ENCODE measurements at places on chromosomes 16 and 17.
A peak's percentile ranks its signal among the peaks of the same experiment; 100 is the strongest.

DNA sequence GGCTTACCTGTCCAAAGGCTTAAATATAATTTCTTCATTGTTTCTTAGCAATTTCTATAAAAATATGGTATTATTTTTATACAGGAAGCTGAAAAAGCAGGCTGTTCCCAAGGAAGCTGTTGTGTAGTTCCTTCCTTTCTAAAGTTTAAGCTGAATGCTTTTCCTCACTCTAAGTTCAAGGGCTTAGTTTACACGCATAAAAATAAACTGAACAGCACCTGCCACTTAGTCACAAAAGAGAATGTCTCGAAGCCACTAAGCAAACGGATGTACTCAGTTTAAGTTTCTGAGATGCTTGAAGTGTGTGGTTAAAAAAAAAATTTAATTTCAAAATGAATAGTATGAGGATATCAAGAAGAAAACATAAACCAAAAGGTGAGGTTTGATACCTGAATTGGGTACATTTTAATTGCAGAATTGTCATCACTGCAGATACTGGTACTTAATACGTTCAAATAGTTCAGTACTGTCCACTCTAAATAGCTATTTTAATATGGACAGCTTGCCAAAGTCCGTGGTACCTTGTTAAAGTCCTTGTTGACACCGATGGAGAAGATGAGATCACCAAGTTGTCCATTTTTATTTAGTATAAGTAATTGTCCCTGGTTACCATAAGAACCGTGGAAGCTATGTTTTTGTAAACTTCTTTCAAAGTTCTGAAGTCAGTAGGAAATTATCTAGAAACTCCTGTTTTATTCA lies 38.1 kb downstream of the MRTFB start:
- DNase-seq, result no peak

DNA sequence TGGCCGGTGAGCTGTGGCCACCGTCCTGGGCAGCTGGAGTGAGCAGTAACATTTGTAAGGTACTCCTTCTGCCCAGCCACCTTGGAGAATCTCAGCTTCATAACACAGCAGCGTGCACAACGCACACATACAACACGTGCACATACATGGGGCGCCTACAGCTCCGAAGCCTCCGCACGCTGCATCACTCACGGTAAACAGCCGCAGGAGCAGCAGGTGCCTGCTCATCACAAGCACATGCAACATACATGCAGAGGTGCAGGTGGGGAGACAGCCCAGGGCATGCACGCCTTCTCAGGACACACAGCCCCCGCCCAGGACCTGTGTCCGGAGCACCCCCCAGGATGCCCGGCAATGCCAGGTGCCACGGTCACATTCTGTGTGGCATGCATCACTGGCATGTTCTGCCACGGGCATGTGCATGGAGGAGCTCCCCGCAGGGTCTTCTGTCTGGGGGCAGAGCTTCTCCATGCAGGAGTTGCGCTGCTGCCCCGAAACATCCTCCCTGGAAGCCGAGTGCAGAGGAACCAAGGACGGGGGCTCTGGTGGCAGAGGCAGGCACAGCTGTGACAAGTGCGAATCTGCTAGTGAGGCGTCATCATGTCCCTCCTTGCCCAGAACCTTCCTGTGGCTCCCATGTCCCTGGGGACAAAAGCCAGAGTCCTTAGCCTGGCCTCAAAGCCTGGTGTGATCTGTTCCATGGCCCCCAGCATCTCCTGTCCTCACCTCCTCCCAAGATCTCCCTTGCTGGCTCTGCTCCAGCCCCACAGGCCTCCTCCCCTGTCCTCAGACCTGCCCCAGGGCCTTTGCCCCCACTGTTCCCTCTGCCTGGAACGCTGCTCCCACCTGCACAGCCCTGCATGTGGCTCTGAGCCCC lies 184.0 kb upstream of the GSE1 start:
- no peak for DNase-seq

DNA sequence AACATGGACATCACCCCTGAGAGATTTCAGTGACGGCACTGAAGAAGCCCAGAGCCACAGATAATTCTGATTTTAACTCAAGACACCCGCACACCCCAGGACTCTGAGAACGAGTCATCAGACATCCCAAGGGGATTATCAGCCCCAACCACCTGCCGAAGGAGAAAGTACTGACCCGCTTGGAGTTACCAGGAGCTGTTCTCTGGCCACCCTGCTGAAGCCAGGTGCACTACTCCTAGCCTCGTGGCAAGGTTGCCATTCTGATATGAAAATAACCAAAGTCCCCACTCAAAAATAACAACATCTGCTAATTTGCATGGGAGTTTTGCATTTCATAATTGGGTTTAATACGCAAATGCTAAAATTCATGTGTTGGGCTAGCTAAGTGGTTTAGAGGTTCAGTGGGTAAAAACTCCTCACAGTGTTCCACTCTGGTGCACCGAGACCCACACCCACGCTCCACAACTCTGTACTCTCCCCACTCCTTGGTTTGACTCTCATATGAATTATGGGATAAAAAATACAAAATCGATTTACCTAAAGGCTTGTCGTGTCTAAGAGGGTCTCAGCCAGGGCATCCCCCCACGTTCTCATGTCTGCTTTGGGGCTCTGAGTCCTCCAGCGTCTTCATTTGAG lies 143.0 kb upstream of the NOL11 start:
- DNase-seq, result no peak

DNA sequence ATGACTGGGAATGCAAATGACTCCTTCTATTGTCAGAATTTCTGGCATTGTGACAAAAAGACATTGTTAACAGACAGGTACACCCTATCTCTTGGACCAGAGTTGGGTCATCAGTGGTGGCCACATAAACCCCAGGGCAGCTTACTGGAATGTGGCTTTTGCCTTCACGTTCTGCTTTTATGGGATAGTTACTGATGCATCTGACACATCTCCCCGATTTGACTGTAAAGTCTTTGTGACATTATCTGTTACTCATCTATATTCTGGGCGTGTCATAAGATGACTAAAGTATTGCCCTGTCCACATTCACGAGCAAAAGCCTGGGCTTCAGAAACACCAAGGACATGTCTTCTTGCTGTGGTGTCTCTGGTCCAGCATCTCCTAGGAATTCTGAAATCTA lies 18.7 kb upstream of the AQP8 start:
- no peak for DNase-seq

DNA sequence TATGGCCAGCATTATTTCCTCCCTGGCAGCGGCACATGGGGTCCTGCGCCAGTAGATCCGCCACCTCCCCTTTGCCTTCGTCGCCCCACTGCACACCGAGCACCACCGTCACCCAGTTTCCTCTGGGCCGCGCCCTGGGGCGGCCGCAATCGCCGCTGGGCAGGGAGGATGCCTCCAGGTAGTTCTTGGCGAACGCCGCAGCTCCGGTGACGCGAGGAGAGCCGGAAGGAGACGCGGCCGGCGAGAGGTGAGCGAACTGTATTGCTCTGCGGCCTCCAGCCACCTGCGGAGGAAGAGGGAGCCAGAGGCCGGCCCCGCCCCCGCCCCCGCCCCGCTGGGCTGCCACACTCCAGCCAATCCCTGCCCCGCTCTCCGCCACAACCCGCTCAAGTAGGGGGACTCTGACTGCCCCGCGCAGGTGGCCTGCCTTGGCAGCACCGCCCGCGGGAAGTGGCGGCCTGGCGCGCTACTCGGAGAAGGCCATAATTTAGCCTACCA lies 11.8 kb upstream of the SLFN13 start:
- DNase-seq, result peak; percentile 73
